ENCODE measurements at places on chromosomes 12 and 14. TPM values are rescaled to one million over a fixed set of nuclear protein-coding genes. Genes with fewer than 3 reads are reported as not detected.

GRCh38 chr12:119870457-119870856 lies 6.7 kb downstream of the CIT start:
- DNase-seq: no peak

- no peak for DNase-seq
Observed at GRCh38 chr14:105432657-105433056, 13.0 kb downstream of the MTA1 start.

GRCh38 chr12:32198555-32198954 lies 91.9 kb downstream of the BICD1 start:
- no peak for DNase-seq

DNA sequence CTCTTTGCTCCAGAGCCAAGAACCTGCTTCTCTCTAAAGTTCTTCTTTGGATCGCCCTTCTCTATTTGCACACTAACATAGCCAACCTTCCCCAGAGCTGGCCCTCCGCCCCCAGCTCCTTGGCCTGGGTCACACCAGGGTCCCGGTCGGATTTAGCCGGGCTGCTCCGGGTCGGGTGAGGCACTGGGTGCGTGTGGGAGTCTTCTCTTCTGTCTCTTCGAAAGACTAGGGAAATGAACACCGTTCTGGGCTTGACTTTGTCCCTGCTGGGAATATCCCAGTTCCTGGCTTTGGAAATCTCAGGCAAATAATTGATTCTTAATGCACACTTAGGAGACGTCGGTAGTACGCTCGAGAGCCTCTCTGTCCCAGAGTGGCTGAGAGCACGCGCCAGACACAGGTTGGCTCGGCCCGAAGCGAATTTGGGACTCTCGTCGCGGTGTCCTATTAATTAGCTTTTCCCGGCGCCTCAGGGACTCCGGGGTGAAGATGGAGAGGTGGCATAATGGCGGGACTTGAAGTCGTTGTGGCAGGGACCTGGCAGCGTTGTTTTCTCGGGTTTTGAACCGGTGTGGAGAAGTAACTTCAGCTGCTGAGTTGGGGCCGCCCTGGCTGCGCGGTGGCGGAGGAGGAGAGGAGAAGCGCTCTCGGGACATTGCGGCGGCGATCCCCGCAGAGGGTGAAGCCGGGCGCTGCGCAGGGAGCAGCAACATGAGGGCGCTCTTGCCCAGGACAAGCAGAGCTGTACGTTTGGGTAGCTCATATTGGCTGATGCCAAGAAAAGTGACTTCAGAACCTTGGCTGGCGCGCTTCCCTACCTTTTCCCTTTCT lies 7.5 kb downstream of the FOXG1 start:
- no peak for DNase-seq

DNA sequence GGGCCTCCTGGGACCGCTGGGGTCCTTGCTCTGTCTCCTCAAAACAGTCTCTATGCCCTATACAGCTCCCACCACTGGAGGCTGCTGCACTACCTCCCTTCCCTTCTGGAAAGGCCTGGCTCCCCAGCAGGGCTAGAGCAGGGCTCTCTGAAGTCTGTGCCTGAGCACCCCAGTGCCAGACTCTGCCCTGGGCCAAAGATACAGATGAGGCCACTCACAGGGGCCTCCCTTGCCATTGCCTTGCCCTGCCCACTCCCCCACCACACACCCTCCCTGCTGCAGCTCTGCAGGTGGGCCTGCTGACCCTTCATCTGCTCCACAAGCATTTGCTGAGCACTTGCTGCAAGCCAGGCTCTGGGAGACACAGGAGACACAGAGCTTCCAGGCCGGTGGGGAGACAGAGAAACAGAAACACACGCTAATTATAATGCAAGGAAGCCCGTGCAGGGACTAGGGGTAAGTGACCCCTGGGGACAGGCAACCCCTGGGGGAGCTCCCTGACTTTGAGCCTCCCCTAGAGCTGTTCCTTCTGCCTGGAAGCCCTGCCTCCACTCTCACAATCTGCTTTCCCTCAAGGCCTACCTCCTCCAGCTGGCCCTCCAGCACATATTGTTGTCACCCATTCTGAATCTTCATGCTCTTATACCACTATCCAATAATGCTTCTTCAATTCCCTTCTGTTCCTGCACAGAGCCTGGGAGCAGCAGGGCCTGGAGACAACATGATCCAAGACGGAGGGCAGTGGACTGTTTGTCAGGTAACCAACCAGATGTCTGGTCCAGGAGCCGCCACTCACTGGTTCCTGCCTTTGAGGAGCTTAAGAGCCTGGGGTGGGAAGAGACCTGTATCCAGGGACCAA lies 32.6 kb upstream of the PNMA1 start:
- DNase-seq: peak; percentile 58

- DNase-seq: no peak
Observed at GRCh38 chr14:22555384-22556011, 33.5 kb downstream of the DAD1 start.

DNA sequence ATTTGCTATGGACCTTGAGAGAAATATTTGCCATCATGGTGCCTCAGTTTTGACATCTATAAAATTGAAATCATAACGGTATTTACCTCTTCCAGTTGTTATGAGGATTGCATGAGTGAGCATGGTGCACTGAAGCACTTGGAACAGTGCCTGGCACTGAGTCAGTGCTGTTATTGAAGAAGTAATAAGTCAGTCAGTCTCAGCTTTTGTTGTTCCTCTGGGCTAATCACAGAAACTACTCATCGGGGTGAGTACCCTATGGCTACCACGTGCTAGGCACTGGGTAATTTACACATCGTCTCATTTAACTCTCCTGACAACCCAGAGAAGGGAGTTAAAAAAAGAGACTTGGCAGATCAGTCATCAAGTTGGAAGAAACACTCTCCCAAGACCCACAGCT lies 159.5 kb upstream of the NRXN3 start:
- no peak for DNase-seq

- DNase-seq: no peak
Observed at GRCh38 chr12:130440411-130441080, 102.9 kb downstream of the PIWIL1 start.

- no peak for DNase-seq
Observed at GRCh38 chr12:117580718-117581062, 219.3 kb upstream of the NOS1 start.

DNA sequence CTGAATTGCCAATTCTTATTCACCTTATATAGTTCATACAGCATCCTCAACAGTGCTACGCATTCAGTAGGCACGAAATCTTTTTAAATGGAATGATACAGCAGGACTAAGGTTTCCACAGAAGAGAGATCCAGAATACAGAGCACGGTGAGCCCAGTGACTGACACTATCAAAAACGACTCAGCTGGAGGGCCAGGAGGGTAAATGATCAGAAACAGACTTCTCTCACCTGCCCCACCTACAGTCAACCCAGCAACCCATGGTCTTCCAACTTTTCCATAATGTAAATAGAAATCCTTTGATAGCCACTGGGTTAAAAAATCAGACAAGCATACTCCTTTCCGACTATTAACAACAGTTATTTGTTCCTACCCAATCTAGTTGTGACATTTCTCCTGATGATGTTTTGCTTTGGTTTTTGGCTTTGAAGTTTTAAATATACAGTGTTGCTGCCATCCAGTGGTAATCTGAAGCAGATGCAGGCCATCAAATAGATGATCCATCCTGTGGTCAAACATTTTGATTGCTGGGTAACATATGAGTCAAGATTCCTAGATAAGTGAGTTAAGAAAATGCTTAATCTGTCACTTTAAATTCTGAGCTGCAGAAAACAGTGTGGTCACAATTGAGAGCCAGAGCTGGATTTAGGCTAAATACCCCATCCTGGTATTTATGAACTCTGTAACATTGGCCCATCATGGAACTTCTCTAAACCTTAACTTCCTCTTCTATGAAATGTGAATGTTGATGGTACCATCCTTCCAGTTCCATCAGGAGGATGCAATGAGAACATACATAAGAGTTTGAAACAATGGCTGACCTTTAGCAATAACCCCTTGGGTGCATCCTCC lies 42.0 kb downstream of the GPHB5 start:
- peak; percentile 67 for DNase-seq

DNA sequence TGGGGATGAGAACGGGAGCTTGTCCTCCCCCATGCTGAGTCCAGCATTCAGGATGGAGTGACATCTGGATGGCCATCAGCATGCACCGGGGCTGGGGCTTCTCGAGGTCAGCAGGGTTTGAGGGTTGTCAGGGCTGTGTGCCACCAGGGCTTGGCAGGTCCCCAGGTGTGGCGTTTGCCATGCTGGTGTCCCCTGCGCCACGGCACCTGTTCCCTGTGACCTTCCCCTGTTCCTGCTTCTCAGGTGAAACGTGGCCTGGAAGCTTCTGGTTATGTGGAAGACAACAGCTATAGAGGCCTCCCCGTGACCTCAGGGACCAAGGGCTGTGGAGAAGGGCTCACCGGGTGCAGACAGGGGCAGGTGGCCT lies 152.4 kb downstream of the KIF26A start:
- DNase-seq: no peak

GRCh38 chr12:67299526-67299925 lies 30.4 kb downstream of the CAND1 start:
- DNase-seq: no peak

GRCh38 chr12:114272071-114272470 lies 133.9 kb downstream of the TBX5 start:
- DNase-seq: no peak

GRCh38 chr12:100442403-100442802 lies 31.3 kb upstream of the NR1H4 start:
- no peak for DNase-seq

DNA sequence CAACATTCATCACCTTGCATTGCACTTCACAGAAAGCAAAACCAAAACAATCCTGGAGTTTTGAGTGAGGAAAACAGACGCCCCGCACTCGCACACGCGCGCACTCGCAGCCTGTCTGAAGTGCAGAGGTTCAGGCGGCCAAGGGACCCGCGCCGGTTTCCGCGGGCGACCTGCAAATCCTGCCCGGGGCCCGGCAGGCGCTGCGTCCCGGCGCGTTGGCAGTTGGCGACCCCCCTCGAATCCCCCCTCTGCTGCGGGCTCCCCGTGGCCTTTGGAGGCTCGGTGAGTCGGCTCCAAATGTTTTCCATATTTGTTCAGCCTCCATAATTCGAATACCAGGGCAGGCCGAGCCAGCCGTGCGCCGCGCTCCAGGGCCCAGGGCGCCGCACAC lies at the start of gene SSPN:
Gene SSPN, plus strand, starts transcription at position 324 of the 391 bp plus-strand sequence. CDS start 100 bp downstream, outside the sequence.
- DNase-seq: peak; percentile 90

DNA sequence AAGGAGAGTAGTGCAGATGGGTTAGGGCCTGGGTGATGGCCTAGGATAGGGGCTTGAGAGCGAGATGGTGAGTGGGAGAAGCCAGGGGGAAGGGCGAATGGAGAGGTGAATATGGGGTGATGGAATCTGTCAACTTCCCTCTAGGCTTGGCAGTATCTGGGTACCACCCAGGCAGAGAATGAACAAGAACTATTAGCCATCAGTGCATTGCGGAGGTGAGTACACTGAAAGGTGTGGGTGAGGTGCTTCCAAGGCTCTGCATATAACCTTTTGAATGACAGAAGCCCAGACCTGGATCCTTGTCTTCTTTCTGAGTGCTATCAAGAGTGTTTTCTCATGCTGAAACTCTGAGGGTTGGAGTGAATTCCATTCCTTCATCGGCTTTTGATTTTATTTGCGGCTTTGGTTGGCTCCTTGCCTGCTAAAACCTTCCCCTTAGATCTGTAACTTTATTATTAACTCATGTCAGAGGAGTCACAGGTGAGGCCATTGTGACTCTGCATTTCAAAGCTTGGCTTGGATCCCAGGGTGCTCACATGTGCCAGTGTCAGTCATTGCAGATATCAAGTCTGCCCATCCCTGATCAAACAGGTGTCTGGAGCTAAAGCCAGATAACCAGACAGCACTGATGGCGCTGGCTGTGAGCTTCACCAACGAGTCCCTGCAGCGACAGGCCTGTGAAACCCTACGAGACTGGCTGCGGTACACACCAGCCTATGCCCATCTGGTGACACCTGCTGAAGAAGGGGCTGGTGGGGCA lies 18.6 kb downstream of the PEX5 start:
- no peak for DNase-seq

DNA sequence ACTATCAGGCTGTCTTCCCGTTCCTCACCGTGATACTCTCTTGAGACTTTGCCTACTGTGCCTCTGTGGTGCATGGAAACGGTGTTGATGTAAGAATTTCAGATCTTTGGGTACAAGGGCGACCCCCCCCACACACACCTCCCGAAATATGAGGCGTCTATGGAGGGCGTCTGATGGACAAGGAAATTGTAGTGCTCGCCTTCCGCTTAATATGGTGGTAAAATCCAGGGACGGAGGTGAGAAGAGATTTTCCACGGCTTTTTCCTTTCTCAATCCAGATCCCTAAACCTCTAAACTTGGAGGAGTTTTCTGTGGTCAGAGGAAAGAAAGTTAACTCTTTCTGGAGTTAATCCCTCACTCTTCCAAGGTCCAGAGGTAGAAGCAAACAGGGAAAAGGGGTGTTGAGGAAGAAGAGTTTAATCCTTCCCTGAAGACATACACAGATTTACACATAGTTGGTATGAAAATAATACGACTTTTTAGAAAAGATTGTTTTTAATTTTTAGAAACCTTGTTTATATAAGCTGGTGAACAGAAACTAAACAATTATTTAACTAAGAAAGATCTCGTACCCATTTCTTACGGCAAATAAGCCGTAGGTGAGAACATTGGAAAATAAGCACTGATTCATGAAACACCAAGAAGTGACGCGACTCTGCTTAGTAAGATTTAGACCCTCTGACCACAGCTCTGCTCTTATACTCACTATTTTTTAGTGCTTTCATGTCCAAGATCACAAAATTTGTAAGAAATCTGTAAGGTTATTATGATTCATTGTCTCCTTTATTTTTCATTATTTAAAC lies 23.1 kb upstream of the RNASE12 start:
- no peak for DNase-seq

Gene AICDA
- total RNA-seq: not detected

Gene ASB2
- total RNA-seq: 9.6 TPM

Gene RPGRIP1
- total RNA-seq: not detected

Gene DAO
- total RNA-seq: not detected

Gene SMARCC2
- total RNA-seq: 58.0 TPM

Gene PTHLH
- total RNA-seq: 0.58 TPM

Gene PROX2
- not detected for total RNA-seq

Gene IKZF4
- 15.6 TPM for total RNA-seq

Gene HELB
- 0.58 TPM for total RNA-seq

Gene AMN1
- 131 TPM for total RNA-seq

Gene GPR135
- total RNA-seq: 3.8 TPM

Gene SPX
- total RNA-seq: not detected

Gene SART3
- total RNA-seq: 54.9 TPM

Gene DENR
- 21.7 TPM for total RNA-seq

Gene ANO4
- total RNA-seq: not detected

Gene MYF5
- total RNA-seq: not detected

Gene RHOF
- 17.1 TPM for total RNA-seq

Gene C12orf54
- total RNA-seq: not detected
